ENCODE measurements at places on chromosomes 4 and X.
A peak's percentile ranks its signal among the peaks of the same experiment; 100 is the strongest.

DNA sequence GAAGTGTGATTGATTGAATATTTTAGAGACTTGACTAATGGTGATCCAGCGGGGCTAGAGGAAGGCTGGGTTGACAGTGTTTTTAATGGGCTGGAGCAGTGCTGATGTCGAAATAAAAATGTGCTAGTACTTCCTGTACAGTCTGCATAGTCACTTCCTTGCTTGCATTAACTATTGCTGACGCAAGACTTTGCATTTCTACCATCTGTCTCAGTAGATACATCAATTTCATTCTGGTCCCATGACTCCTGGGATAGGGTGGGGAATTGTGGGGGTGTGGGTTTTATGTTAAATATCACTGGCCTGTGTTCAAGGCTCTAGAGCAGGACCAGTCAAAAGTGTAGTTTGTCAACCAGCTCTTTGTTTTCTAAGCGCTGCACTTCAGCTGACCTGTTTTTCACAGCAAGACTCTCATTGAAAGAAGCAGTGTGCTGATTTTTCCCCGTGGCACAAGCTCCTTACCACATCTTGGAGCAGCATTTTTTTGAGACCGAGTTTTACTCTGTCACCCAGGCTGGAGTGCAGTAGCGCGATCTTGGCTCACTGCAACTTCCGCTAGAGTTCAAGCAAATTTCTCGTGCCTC, 35.2 kb upstream of the PHEX start:
- no peak for DNase-seq

- DNase-seq, result no peak
Measured at GRCh38 chr4:4762909-4763821, 96.3 kb upstream of the MSX1 start.

GRCh38 chr4:3445111-3445820, 3.5 kb downstream of the HGFAC start:
- no peak for DNase-seq

GRCh38 chr4:86338989-86339388, 20.9 kb downstream of the MAPK10 start:
- no peak for DNase-seq

- no peak for DNase-seq
Measured at GRCh38 chr4:125131891-125132680, 182.7 kb upstream of the FAT4 start.

GRCh38 chr4:48329976-48330375, 11.4 kb upstream of the SLAIN2 start:
- no peak for DNase-seq

DNA sequence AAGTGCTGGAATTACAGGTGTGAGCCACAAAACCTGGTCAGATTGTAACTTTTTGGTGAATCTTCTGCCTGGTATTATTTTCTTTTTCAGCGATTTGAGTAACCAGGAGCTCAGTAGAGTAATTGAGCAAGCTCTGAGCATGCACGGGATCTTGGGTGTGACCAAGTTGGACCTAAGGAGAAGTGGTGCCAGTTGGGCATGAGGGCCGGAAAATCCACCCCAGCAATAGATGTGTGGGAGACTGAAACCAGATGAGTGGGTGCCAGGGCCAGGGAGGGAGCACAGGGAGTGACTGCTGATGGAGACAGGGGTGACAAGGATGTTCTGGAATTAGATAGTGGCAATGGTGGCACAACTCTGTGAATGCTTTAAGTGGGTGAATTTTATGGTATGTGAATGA, 3.7 kb upstream of the CCNQ start:
- no peak for DNase-seq

GRCh38 chrX:93422693-93423092, 250.7 kb downstream of the NAP1L3 start:
- DNase-seq, result no peak

GRCh38 chrX:42751573-42751972, 26.4 kb downstream of the PPP1R2C start:
- no peak for DNase-seq

DNA sequence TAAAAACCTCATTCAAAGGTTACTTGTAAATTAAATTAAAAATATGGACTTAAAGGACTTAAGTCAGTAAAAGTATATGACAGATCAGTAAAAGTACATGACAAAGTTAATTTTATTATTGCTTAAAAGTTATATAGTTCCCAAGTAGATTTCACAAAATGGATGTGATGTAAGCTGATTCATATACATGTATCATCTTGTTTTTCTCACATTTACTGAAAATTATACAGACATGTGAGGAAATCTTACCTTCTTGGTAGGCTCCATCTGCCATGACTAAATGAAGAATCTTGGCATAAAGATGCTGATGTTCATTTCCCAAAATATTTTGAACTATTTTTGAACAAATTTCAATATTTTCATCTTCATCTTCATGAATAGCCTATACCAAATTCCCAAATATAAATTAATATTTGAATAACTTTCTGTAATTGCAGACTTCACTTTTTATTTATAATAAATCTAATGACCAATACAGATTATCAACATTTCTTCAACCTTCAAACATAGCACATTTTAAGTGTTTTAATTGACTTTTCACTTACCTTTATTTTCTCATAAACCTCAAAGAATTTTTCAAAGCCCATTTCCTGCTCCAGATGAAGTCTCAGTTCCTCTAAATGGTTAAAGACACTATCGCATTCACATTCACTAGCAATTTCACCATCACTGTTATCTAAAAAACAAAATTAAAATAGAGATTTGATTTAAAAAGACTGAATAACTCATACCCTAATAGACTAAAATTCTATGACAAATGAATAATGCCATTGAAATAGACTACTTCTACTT, 129.4 kb upstream of the SH3RF1 start:
- no peak for DNase-seq

DNA sequence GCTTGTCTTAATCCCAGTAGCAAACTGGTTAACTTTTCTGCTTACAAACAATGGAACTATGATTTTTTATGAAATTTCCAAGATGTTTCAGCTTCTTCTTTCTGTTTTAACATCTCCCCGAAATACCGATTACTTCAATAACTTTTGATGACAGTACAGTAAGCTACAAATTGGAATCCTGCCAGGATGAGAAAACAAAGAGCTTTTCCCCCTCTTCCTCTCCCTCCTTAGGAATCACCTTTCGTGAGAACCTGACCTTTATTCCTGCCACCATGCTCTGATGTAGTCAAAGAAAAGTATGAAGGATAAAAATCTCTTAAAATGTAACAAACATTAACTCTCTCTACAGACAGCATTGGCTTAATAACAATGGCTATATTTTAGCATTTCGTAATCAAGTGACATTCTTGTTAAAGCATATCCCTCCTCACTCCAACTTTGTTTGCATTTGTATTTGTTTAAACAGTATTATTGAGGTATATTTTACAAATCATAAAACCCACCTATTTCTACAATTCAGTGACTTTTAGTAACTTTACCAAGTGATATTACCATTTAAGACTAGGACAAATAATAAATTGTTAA, 148.7 kb upstream of the NAP1L5 start:
- no peak for DNase-seq

- DNase-seq, result peak; percentile 72
Measured at GRCh38 chr4:141028024-141028529, 105.2 kb downstream of the RNF150 start.

GRCh38 chrX:69165087-69165651, at the start of gene PJA1:
PJA1 (minus strand) TSS chrX:69165453; CDS start chrX:69163073, 2,380 bp downstream.
- peak; percentile 73 for DNase-seq

DNA sequence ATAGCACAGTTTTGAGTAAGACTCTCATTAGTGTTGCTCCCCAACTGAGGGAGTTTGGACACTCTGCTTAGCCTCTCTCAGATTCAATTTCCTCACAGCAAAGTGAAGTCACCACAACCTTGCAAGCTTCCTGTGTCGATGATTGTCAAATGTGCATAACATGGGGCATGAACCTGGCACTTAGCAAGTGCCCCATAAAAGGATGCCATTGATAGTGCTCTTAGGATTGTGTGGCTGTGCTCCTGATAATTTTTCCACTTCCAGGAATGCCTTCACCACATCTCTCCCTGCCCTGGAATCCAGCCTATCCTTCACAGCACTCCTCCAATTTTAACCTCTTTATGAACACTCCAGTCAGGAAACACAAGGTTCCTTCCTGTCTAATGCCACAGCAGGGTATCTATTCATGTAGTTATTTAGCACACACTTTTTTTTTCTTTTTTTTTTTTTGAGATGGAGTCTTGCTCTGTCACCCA, 309.4 kb downstream of the PPP3CA start:
- no peak for DNase-seq

DNA sequence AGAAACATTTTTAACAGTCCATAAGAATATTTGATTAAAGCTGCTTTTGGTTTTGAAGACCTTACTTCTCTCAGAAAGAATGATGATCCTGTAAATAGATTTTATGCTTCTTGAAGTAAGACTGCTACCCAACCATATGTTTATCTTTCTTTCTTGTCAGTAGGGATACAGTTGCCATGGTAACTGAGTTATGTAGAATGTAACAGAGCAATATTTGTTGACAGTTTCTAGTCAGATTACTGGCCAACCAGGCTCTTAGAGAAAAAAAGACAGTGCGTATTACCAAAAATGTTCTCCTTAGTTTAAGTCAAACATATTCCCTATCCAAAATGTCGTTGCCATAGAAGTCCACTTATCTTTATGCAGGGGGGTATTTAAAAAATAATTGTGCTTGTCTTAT, 456.8 kb downstream of the PRR32 start:
- no peak for DNase-seq

GRCh38 chr4:144634978-144635747, 10.8 kb upstream of the HHIP start:
- DNase-seq, result no peak

GRCh38 chr4:151659601-151660364, 101.0 kb downstream of the GATB start:
- no peak for DNase-seq

DNA sequence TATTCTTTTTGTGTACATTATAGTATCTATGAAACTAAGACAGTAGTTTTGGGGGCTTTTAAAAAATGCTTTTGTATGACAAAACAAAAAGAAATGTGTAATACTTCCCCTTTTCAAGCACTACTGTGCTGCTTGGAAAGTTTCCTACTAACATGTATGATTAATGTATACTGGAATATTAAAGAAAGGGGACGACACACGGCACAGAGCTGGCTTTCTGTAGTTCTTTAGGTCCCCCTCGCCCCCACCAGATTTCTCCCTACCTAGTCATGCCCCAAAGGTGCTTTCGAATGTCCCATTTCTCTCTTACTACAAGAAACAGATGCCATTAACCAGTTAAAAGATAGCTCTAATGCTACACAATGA, 1.6 kb upstream of the AP1S2 start:
- no peak for DNase-seq

- DNase-seq, result no peak
Measured at GRCh38 chrX:29295987-29296680, 708.9 kb downstream of the IL1RAPL1 start.

DNA sequence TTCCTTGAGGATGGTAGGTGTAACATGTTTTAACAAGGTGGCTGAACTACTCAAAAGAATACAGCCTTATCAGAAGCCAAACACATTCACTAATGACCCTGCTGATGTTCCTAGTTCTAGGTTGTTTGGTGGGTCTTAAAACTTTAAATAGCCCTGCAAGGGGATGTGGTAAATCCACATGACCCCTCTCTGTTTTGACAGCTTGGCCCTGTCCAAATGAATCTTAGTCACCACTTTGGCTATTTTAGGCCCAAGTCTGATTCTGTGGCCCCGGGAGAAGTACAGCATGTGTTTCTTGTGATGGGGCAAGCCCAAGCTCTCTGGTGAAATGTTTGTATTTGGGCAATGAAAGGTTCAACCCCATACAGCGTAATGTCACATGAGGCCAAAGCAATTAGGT, 54.5 kb upstream of the GPR34 start:
- DNase-seq, result no peak

DNA sequence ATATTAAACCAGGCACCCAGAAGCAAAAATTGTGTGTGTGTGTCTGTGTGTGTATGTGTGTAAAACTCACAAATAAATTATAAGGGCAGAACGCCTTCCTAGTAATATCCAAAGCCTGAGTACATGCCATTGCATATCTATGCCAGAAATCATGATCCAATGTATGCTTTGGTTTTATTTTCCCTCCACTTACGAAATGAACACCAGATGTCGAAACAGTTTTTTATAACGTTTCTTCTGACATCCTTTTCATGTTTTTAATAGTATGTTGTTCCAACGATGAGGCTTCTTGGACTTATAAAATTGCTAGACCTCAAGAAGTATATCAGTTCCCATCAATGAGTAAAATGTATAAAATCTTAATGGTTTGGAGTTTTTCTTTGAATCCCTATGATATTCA, 55.4 kb downstream of the KCNIP4 start:
- no peak for DNase-seq

DNA sequence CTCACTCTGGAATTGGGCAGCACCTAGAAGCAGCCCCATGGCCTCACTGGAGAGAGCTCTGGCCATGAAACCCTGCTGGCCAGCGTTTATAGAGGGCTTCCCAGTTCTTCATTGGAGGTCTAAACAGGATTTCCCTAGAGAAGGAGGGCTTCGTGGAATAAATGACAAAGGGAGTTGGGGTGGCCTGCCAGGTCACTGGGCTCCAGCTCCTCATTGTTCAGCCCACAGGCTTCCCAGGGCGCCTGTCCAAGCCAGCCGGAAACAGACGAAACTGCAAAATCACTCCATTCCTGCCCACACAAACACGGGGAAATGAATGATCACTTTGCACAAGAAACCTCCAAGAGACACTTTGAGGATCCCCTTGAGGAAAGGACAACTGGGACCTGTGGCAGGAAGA, 189.7 kb downstream of the TSPAN5 start:
- peak; percentile 56 for DNase-seq

DNA sequence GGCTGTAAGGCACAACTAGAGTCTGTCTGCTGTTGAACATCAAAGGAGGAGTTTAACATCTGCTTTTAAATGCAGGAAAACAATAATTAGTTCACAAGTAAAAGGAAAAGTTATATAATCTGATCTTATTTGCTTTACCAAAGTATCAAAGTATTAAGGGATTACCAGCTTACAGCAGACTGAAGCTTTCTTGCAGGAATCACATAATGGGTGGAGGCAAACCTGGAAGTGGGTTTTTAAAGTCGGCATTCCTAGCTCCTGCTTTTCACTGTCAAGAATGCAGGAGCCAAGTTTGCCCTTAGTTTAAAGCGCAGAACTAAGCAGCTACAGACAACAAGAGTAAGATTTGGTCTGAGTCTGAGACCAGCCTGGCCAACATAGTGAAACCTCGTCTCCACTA, 122.2 kb downstream of the APBB2 start:
- DNase-seq, result no peak

- DNase-seq, result no peak
Measured at GRCh38 chrX:139538907-139539790, 8.6 kb downstream of the F9 start.

- DNase-seq, result no peak
Measured at GRCh38 chr4:144302704-144303536, 162.4 kb upstream of the GYPA start.

DNA sequence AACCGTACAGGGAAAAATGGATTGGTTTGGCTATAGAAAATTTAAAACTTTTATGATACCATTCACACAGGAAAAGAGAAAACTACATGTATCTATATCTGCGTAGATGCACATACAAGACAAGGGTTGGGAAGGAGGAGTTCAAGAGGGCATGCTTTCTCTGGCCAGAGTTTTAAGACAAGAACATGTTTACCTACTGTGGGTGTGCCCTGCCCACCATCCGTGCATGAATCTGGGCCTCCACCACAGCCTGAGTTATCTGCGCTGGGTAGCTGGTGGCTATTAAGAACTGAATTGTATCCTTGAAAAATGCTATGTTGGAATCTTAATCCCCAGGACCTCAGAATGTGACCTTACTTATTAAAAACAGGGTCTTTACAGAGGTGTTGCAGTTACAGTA, 151.6 kb downstream of the AASDH start:
- DNase-seq, result no peak

- no peak for DNase-seq
Measured at GRCh38 chr4:31918891-31919290, 1198.7 kb downstream of the PCDH7 start.
